NB4 (cell line): ENCODE measurements at places on chromosomes 2 and 18.

DNA sequence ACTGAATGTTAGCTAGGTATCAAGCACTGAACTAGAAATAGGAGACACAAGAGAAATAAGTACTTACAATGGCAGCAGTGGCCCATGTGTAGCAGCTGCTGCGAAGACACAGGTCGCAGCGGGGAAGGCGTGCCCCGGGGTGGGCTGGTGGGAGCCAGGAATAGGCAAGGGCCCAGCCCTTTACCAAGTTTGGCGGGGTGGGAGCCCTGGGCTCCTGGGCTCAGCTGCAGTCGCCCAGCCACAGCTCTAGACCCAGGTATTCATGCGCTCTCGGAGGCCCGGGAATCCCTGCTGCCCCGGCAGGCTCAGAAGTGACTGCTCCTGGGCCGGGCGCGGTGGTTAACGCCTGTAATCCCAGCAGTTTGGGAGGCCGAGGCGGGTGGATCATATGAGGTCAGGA lies 1287.3 kb downstream of the CNTNAP5 start:
- no peak for DNase-seq

DNA sequence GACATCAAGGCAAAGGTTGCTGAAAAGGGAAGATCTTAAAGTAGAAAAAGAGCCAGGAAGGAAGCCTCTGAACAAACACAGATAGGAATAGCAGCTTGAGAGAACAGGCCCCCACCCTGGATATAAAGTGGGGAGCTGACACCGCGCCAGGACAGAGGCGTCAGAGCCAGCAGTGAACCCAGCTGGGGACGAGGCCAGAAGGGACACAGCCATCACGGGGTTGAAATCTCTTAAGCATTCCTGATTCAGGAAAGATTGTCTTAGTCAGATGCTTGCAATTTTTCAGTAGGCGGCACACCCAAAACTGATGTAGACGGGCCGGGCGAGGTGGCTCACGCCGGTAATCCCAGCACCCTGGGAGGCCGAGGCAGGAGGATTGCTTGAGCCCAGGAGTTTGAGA lies 93.8 kb upstream of the PHLPP1 start:
- DNase-seq: no peak

DNA sequence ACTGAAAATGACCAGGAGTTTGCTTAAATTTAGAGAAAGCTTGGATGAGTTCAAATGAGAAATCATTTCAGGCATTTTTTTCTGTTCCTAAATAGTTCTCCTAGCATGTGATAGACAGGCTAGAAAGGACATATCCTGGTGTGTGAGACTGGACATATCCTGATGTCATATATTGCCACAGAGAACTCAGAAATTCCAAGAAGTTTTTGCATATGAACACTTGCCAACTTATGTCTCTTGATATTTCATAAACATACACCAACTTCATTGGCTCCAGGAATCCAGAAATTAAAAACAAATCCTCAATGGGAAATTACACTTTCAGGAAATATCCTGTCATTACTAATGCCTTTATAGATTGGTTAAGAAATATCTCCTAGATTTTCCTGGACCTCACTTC lies 2.9 kb upstream of the SERPINB4 start:
- no peak for DNase-seq

- DNase-seq: no peak
These were observed 67.8 kb upstream of the ARL4C start for GRCh38 chr2:234564699-234565098.

- no peak for DNase-seq
These were observed 62.1 kb downstream of the CCDC148 start for GRCh38 chr2:158394453-158394852.

DNA sequence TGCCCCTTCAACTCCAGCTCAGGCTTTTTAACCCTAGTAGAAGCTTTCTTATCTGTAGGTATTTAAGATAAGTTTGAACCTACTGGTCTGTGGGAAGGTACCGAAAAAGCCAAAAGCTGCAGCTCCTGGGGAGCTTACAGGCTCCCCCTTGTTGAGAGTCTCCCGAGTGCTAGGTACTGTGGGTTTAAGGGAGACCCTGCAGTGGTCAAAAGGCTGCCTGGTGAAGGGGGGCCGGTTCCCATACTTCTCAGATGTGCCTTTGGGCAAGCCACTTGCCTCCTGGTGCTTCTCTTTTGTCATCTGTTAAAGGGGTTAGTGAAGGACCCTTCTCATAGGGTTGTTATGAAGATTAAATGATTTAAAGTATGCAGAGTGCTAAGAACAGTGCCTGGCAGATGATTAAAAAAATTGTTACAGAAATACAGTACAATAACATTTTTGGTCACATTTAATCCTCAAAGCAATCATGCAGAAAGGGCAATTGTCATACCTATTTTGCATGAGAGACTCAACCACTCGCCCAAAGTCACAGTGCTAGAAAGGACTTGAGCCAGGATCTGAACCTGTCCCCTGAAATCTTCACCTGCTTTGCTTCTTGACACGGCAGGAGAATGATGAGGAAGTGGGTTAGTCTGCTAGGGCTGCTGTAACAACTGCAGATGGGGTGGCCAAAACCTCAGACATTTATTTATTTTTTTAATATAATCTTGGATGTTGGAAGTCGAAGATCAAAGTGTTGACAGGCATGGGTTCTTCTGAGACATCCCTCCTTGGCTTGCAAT lies 62.5 kb downstream of the NEDD4L start:
- DNase-seq: no peak

DNA sequence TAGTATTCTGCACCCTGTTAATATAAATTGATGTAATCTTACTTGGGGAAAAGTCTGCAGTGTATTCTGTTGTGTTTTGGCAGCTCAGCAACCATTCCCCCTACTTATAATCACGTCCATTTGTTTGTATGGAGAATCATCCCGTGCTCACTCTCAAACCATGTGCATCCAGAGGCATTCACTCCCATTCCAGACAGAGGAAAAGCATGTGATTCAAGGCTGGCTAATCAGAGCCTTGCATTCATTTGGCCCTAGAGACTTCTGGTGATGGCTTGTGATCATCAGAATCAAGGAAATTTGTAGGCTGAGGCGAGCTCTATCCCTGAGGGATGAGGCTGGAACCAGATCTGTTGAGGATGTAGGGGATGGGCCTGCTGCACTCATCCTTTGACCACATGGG lies 5.1 kb upstream of the WIPF1 start:
- no peak for DNase-seq

DNA sequence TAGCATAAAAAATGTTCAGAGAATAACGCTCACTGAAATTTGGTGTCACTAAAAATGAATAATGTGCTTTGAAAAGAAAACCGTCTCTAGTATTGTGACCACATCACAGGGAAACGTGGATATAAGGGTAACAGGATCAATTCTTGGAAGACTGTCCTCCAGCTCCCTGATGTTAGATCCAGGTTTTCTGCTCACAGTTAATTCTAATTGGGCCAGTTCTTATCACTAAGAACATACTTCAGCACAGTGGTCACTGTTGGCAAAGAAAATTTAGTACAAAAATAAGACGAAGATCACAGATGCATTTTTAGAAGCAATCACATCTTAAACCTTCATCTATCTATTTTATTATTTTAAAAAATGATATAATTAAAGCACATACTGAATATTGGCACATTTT lies 57.0 kb upstream of the CD226 start:
- DNase-seq: no peak

DNA sequence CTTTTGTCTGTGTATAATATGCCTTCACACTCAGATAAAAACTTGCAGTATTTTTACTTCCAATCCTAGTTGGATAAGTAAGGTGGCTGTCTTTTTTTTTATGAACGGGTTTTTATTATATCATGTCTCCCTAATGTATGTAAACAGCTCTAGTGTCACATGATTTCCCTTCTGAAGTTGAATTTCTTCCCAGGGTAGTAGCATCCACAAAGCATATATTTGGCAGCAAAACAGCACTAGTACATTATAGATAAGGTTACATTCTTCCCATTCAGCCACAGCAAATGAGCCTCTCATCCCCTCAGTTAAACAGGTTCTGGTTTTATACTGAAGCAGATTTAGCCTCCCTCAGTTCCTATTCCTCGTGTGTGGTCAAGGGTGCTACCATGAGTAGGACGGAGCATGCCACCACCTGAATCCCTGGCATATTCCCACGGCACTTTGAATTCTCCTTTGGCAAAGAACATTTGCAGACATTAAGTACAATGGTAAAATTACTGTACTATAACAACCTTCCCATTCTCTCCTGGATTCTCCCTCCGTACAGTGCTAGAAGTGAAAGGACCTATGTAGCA lies 15.4 kb upstream of the DTNA start:
- no peak for DNase-seq

DNA sequence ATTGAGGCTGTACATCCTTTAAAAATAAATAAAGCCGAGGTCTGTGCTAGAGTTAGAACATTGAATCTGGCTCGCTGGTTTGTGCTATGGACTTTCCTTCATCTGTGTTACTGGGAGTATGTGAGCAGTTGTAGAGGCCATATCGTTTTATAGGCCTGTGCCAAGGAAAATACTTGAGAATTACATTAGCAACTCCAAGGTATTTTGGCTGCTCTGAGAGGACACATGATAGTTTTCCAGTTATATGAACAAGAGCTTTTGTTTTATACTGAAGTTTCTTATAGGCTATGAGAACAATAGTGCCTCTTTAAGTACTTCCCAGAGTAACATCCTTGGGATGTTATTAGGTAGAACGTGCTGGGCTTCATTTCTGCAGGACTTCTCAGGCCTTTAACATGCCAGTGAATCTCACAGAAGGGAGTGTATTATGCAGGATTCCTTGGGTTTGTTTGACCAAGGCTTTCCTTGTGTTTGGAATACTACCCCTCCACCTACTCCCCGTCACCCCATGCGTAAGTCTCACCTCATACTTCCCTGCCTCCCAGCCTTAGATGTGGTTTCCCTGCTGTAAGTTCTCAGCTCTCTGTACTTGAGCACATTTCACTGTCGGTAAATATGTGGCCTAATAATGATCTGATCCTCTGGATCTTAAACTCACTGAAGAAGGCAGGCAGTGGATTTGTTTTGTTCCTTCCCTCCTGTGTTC lies 21.0 kb downstream of the TCF7L1 start:
- no peak for DNase-seq

- no peak for DNase-seq
These were observed 962.3 kb upstream of the NRXN1 start for GRCh38 chr2:51994123-51994763.

DNA sequence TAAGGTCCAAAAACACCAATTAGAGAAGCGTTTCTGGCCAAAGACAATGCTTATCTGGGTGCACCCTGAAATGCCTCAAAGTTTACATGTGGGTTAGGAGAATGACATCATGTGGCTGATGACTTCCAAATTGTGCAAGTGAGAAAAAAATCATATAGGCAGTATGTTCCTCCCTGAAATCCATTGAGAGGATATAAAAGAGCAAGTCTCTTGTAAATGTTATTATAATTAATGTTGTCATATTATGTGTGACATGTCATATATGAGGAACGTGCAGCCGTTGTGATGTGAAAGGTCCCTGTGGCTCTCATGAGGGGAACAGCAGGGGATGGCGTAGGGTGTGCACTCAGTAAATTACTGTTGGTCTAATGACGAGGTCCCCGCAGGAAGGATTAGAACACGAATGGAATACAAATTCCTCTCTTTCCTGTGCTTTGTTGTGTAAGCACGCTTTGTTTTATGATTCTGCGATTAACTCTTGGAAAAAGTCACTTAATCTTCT lies 290.8 kb downstream of the PRKCE start:
- DNase-seq: no peak

DNA sequence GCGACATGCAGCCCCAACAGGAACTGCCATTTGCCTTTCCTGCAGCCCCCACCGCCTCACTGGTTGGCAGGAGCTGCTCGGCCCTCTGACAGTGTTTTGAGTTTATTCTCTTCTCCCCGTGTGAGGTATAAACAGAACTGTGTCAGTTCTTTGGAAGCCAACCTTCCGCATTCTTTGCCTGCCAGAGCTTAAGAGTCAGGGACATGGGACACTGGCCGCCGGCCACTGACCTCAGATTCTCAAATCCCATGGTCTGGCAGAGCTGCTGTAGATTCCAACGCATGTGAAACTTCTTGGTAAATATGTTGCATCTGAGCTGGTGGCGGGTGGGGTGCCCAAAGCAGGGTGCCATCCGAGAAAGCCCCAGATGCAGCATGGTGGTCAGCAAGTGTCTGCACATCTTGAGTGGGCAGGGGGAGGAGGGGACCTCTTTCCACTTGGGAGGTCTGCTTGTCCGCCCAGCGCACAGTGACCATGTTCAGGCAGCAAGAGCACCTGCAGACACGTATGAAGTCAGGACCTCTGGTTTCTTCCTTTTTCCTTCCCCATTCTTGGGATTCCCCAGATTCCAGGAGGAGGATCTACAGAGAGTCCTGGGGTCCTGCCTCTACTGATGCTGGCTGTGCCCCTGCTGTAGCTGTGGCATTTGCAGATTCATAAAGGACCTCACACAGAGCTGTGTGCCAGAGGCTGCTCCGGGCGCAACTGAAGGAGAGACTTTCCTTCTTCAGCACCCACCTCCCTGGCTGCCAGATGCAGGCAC lies 23.8 kb downstream of the ASB18 start:
- DNase-seq: no peak

- no peak for DNase-seq
These were observed 30.1 kb upstream of the E2F6 start for GRCh38 chr2:11495844-11496681.

DNA sequence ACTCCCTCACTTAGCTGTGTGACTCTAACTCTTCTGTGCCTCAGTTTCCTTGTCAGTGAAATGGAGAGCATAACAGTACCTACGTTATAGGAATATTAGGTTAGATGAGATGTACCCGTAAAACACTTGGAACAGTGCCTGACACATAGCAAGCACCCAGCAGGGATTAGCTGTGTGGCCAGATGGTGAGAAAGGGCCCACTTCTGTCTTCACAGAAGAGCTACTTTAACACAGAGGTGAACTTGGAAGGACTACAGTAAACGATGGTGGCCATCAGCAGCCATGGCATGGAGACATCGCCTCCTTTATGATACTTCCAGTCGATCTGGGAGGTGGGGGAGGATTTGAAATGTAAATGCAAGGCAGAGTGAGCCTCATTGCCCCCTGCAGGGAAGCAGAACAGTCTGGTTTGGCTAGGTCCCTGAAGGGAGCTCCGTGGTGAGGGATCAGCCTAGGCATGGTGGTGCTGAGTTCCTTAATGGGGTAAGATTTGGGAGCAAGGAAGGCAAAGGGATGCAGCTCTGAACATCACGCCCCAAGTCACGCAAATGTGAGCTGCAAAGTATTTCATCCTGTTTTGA lies 101.7 kb upstream of the ALPP start:
- DNase-seq: no peak

DNA sequence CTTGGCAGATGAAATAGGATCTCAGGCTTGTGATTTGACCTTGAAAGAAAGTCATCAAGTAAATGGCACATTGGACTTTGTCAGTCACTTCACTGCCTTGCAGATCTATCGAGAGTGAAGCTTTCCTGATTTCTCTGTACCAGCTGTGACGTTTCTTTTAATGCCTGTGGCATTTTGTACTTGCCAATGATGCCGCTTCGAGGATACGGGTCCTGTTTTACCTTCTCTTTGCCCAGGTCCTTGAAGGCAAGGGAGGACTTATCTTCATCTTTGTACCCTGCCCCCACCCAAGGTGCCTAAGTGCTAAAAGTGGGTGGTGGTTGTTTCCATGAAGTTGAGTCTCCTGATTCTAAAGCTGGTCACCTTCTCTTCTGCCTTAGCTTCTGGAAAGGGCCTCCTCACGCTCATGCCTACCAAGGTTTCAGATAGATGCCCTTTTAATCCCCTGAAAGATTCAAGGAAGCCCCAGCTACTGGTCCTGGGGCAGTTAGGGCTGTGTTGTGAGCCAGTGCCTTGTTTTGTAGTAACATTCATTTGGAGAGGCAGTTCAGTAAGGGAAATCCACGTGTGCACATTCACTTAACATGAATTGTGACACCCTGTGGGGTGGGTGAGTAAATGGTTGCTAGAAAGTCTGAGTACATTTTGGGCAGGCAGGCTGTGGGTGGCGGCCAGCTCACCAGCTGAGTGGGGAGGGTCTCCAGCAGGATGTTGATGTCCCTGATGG lies 6.1 kb downstream of the LBH start:
- no peak for DNase-seq

- DNase-seq: no peak
These were observed 63.5 kb downstream of the COL5A2 start for GRCh38 chr2:189116087-189116486.
